K562 (cell line): ENCODE measurements at places on chromosomes 2 and 18. TPM values are rescaled to one million over a fixed set of nuclear protein-coding genes. Genes with fewer than 3 reads are reported as not detected.

Gene PCARE
- not detected in 2 replicates for total RNA-seq

Gene ADAM23
- 0.02 and 0.16 TPM in 2 replicates for total RNA-seq

Gene ANKRD29
- total RNA-seq: not detected in 2 replicates

Gene DAW1
- total RNA-seq: not detected in 2 replicates

Gene IL18RAP
- total RNA-seq: 4.4 and 5.2 TPM in 2 replicates

GRCh38 chr2:149098701-149099100, 60.2 kb downstream of the LYPD6B start:
- no peak for DNase-seq

DNA sequence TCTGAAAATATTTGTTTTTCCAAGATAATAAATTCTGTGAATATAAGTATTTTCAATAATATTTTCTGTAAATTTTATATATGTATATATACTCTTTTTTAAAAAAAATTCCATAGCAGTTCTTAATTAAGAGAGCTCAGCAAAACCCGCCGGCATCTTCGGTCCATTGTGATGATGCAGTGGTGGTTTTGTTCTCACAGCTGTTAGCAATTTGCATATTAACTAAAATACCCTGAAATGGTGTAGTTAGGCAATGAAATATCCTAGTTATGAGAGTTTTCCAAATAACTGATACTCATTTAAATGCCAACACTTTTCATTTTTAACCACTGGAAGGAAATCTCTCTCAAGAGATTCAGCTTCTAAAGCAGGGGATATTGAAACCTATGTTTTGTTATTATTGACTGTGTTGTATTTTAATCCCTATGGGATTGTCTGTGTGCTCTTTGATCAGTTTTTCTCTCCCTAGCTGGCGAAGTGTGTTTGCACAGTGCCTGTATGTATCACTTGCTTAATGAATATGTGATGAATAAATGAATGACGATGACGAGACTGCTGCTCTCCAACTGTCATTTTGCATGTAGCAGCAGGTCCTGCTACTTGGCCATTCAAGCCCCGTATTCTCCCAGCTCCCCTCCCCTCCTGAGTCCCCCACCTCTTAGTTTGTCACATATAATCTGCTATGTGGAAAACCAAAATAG, 42.4 kb downstream of the PSMG2 start:
- no peak for DNase-seq

- DNase-seq: no peak
Measured at GRCh38 chr2:61125123-61125710, 36.8 kb upstream of the C2orf74 start.

- no peak for DNase-seq
Measured at GRCh38 chr2:164840458-164840929, 1.1 kb downstream of the COBLL1 start.

GRCh38 chr2:138964418-138964817, 184.2 kb upstream of the NXPH2 start:
- DNase-seq: no peak

DNA sequence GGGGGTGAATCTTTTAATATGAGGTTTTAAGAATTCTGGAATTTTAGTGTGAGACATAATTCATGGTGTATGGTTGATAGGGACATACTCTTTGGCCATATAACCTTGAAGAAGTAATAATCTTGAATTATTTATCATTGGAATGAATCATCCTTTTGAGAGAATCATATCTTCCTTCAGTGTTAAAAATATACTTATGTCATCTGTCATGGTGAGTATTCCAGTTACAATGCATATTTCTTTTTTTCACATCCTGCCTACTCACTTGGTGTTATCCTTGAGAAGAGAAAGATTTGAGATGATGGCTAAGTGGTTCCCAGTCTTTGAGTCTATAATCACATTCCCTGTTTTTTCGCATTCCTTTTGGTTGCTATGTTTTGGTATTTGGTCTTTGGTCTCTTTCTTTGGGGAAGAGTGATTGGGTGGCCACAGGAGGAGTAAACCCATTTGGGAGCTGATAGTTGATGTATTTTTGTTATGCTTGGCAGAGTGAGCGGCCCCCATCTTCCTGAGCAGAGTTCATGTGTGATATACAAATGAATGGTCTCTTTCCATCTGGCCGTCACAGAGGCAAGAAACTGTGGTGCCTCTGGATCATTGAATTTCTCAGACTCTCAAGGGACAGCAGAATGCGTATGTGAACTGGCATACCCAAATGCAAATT, 21.6 kb downstream of the ASAP2 start:
- DNase-seq: no peak

GRCh38 chr2:201157694-201158093, 25.2 kb upstream of the CASP10 start:
- no peak for DNase-seq

- DNase-seq: peak; percentile 64
Measured at GRCh38 chr2:127080226-127080937, 26.6 kb downstream of the BIN1 start.
